Upper lobe of right lung (tissue), 1 donor: ENCODE measurements at places on chromosomes 1 and 21. TPM values are rescaled to one million over a fixed set of nuclear protein-coding genes. Genes with fewer than 3 reads are reported as not detected.

DNA sequence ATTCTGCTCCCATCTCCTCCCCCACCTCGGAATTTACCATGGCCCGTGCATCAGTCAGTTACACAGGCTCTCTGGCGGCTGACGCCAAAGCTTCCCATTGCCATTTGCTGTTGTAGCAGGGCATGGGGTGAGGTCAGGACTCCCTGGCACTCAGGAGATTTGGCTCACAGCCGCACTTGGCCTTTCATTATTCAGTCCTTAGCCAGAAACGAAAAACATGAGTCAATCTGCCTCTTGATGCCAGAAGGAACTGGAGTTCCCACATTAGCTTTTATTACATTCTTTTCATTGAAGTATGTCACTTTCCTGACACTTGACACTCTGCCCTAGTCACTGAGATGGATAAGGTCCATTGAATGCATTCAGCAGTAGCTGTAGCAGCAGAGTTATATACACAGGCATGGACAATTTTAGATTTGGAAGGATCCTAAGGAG is 260.6 kb downstream of the CACNA1E start:
- no peak for DNase-seq

- no peak for DNase-seq
Observed at GRCh38 chr1:108691128-108691941, 775 bp upstream of the PRPF38B start.

- no peak for DNase-seq
Observed at GRCh38 chr1:62800825-62801306, 16.9 kb downstream of the ATG4C start.

- no peak for DNase-seq
Observed at GRCh38 chr1:28326515-28326914, 2.3 kb upstream of the MED18 start.

- no peak for DNase-seq
Observed at GRCh38 chr1:89770391-89770790, 50.4 kb upstream of the LRRC8D start.

- DNase-seq: no peak
Observed at GRCh38 chr1:25914074-25914995, 8.1 kb upstream of the STMN1 start.

DNA sequence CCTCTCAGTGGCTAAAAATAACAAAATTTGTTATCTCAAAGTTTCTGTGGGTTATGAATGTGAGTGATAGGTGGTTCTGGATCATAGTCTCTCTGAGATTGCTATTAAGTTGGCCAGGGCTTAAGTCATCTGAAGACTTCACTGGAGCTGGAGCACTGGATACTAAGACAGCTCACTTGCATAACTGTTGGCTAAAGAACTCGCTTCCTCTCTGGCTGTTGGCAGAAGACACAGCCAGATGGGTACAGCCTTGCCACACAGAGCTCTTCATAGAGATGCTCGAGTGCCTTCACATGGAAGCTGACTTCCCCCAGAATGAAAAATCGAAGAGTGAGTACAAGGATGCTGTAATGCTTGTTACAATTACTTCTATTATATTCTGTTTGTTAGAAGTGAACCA is 333.8 kb downstream of the ZP4 start:
- no peak for DNase-seq

DNA sequence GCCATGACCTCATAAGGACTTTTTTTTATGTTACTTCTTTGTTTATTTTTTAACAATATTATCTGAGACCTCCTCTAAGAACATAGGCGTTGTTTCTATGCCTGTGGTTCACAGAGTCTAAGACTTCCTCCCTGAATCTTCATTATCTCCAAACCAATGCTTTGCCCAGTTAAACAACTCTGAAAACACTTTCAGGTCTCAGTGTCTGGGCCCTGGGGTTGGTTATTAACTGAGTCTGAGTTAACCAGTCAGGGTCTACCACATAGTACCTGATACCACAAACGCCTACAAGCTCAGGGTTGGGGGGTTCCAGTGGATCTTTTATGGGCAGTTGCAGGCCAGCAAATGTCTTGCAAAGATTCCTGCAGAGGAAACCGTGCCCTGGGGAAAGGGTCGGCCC is 138.2 kb downstream of the AJAP1 start:
- no peak for DNase-seq

- DNase-seq: no peak
Observed at GRCh38 chr1:78911956-78912880, 94.3 kb downstream of the ADGRL4 start.

- DNase-seq: no peak
Observed at GRCh38 chr1:13590486-13590885, 6.9 kb downstream of the PDPN start.

DNA sequence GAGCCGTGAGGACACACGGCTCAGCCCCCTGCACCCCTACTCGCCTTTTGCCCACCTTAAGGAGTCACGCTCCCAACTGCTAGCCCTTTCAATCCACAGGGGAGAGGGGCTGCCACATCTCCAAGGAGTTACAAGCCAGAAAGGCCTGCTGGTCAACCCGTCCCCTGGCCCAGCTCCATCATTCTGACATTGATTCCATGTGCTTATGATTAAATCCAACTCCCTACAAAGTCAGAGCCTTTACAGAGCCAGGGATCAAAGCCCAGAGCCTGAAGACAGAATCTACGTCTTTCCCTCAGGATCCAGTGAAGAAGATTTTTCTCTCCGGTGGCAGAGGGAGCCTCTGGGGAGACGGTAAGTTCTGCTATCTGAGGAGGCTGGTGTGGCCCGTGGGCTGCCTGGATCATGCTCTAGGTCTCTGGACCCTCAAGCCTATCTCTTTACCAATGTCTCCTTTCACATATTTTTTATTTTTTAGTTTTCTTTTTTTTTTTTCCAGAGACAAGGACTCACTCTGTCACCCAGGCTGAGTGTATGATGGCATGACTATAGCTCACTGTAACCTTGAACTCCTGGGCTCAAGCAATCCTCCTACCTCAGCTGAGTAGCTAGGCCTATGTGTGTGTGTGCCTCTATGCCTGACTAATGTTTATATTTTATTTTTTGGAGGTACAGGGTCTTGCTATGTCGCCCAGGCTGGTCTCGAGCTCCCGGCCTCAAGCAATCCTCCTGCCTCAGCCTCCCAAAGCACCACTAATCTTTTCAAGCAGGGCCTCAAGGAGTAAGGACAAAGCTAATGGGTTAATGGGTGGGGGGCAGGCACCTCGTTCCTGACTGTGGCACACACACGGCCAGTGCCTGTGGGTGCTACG is 61.3 kb downstream of the SLC66A1 start:
- DNase-seq: no peak

DNA sequence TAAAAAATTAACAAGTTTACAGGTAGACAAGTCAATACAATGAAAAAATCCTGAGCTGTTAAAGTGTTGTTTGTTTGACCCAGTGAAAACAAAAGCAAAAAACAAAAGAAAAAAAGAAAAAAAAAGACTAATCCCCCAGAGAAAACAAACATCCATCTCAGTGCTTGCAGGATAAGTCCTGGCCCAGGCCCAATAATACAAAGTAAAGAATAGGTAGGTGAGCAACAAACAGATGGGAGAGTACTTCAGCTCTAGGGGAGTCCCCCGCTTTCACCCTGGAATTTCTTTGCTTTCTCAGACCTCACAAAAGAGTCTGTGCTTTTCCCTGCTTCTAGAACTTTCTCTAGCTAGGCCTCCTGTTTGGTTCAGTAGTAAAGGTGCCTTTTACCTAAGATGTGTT is 70.3 kb downstream of the ABCA4 start:
- no peak for DNase-seq

DNA sequence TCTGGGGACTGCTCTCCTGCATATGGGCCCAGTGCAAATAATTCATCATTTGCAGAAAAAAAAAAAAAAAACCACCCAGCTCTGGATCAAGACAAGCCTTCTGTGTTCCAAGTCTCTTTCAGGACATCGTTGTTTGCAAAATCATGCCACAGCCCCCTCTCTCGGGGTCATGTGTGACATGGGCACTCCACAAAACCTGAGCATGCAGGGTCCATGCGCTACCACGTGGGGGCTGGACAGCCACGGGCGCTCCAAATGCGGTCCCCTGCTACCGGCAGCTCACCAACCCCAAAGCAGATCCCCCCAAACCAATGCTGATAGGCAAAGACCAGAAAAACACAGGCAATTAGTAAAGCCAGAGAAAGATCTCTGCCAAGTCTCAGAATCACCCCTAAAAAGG is 17.6 kb downstream of the NPHP4 start:
- peak; percentile 28 for DNase-seq

- DNase-seq: no peak
Observed at GRCh38 chr1:111334169-111334568, 43.5 kb downstream of the CHIA start.

Gene DENND2C
- total RNA-seq: 2.3 TPM

Gene CRP
- total RNA-seq: 0.26 TPM

Gene TAS1R3
- total RNA-seq: 0.32 TPM

Gene INKA2
- 13.3 TPM for total RNA-seq

Gene APOBEC4
- not detected for total RNA-seq

Gene TNFRSF4
- 7.7 TPM for total RNA-seq

Gene SYT14
- 0.03 TPM for total RNA-seq

Gene SMIM34
- not detected for total RNA-seq

Gene CHIT1
- 751 TPM for total RNA-seq

Gene DENND2D
- 78.2 TPM for total RNA-seq

Gene DYNLT5
- total RNA-seq: 3.3 TPM
